ENCODE measurements at places on chromosomes 7 and 10. TPM values are rescaled to one million over a fixed set of nuclear protein-coding genes. Genes with fewer than 3 reads are reported as not detected.

Gene PRXL2A
- 26.4 TPM for total RNA-seq

Gene UCMA
- not detected for total RNA-seq

DNA sequence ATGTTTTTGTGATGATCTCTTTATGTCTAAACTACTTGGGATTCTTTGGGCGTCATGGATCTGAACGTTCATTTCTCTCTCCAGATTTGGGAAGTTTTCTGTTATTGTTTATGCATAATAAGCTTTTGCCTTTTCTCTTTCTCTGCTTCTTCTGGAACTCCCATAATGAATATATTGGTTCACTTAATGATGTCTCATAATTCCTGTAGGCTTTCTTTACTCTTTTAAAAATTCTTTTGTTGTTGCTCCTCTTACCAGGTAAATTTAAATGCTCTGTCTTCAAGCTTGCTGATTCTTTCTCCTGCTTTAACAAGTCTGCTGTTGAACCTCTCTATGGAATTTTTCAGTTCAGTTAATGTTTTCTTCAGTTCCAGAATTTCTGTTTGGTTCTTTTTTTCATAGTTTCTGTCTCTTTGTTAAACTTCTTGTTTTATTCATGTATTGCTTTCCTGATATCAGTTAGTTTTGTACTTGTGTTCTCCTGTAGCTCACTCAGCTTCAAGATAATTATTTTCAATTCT, 317.5 kb downstream of the PLXDC2 start:
- ATAC-seq = no peak

DNA sequence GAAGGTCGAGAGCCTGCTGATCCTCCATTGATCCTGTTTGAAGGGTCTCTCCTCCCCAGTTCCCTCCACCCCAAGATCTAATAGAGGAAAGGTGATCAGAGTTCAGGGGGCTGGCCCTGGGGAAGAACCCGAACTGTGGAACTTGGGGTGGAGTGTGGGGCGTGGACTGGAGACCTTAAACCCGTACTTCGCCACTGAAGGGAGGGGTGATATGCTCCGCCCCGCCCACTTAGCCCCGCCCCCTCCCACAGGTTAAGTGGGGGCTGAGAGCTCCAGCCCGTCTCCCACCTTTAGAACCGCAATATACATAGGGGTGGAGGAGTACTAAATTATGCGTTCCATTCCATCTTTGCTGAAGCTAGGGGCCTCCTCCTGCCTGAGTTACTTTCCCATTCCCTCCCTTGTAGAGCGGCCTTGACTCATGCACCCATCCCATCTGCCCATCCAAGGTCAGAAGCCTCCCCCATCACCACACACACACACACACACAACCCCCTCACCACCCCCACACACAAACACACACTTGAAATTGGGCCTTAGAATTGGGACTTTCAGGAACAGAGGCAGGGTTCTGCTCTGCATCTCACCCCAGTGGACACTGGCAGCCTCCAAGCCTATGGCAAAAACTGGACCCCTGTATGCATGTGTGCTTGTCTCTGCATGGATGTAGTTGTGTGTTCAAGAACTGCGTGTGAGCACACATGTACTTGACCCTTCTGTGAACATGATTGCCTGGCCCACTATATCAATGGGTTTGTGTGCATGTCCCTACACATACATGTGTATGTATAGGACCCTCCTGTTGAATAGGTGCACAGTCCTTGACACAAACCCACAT, 991 bp downstream of the SEMA4G start:
- ATAC-seq = no peak

DNA sequence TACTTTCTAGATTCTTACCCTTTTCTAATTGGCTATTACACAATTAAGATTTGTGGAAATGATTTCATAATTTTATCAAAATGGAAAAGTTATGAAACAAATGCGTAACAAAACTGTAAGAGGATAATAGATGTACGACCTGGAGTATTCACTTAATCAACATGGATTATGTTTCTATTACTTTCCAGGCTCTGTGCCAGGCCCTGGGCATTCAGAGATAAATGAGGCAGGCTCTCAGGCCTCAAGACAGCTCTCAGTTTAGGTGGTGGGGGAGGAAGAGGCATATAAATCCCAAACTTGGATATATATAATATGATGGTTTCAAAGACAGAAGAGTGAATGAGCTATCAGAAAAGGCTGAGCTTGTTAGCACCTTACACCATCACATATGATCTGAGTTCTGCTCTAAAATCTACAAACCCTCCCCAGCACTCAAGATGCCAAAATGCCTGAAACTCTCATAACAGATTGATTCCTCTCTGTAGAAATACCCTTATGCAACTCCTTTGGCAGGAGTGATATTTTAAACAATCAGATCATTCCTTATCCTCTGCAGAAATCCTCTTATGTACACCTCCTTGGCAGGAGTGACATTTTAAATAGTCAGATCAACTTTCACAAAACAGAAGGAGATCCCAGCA, 42.5 kb downstream of the ACBD5 start:
- ATAC-seq = no peak

DNA sequence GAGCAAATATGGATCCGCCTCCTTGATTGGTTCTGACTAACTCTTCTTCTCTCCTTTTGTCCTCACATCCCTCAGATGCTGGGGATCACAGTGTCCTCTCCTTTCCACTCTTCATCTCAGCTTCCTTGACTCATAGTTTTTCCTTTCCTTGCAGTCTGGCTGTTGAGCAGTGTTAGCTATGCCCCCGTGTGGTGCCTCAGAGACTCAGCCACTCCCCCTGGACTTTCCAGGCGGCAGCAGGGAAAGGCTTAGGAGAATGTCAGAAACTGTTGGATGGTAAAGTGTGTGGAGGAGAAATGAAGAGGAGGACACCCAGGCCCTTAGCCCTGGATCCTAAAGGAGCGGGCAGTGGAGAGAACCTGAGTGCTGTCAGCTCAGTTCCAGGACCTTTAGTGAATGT, 267.5 kb downstream of the CELF2 start:
- ATAC-seq = no peak

Gene CHST12
- 15.4 TPM for total RNA-seq

DNA sequence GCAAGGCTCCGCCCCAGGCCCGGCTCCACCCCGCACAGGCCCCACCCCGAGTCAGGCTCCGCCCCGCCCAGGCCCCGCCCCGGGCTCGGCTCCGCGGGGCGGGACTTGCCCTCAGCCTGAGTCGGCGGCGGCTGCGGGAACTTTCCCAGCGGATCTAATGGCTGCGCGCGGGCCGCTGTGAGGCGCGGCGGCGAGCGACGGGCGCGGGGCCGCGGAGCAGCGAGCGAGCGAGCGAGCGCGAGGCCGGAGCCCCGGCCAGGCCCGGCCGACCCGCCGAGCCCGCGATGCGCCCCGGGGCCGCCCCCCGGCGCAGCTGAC, at the start of gene INPP5A:
INPP5A (plus strand) TSS at position 104 of the 318 bp plus-strand sequence. CDS start 310 bp downstream, outside the sequence.
- ATAC-seq = no peak

Gene FAM25A
- total RNA-seq = not detected

DNA sequence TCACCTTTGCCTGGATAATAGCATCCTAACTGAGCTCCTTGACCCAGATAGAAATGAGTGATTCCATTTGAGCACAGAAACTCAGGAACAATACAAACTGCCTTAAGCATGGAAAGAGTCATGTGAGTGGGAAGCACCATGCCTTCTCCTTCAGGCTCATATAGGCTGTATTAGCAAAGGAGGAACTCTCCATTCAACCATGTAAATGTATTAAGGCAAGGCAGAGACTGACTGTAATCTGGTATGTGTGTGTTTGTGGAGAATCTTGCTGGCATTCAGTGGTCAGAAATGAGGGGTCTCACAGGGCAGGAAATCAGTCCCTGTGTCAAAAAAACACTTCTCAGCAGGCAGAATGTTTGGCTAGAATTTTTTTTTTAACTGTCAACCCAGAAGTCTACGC, 40.2 kb downstream of the COA1 start:
- ATAC-seq = no peak

DNA sequence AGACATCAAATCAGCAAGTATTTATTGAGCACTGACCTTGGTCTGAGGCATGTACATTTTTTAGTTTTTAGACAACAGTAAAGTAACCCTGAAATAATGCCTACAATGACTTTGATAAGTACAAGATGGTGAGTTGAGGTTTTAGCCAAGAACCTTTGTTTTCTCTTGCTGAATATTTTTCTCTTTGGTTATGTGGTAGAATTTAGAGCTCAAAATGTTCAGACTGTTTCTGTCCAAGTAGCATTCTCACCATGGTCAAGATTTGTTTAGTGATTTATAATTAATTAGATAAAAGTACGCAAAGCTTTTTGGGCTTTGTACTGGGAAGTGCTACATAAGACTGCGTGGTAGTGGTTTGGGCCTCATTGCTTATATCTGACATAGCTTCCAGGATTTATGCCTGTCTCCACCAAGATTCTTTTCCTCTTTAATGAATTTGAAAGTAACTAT, 102.4 kb downstream of the KAT6B start:
- peak; percentile 37 for ATAC-seq

- ATAC-seq = no peak
These were observed 92.0 kb downstream of the ZFAND4 start for GRCh38 chr10:45580371-45581215.

DNA sequence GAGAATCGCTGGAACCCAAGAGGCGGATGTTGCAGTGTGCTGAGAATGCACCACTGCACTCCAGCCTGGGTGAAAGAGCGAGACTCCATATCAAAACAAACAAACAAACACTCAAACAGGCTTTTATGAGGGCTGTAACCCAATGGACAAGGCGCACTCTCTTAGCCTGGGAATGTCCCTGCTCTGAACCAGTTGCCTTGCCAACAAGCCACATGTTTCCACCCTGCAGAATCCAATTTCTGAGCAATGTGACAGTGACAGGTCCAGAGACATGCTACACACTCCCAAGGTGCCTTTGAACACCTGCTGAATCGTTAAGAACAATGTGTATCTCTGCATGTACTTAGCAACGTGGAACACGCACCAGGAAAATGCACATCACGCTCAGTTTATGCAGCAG, 186.8 kb upstream of the AUTS2 start:
- no peak for ATAC-seq

- no peak for ATAC-seq
These were observed 92.6 kb downstream of the MLLT10 start for GRCh38 chr10:21626457-21627161.

DNA sequence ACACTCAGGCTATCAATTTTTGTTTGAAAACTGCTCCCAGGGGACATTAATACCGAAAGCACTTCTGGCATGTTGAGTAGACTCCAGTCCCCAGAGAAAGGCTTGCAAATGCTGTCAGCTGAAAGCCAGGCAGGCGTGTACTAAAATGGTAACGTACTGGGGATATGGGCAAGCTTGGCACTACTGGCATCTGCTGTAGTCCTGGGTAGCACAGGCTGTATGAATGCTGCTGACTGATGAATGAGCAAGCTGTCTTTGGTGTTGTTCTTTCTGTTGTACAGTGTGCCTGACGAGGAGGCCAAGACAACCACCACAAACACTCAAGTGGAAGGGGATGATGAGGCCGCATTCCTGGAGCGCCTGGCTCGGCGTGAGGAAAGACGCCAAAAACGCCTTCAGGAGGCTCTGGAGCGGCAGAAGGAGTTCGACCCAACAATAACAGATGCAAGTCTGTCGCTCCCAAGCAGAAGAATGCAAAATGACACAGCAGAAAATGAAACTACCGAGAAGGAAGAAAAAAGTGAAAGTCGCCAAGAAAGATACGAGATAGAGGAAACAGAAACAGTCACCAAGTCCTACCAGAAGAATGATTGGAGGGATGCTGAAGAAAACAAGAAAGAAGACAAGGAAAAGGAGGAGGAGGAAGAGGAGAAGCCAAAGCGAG, 53.5 kb upstream of the AGBL3 start:
- ATAC-seq = peak; percentile 90

Gene COBL
- 59.7 TPM for total RNA-seq

Gene ZFAND4
- total RNA-seq = 13.7 TPM

- ATAC-seq = no peak
These were observed 349.9 kb upstream of the NFE2L3 start for GRCh38 chr7:25802057-25802456.

DNA sequence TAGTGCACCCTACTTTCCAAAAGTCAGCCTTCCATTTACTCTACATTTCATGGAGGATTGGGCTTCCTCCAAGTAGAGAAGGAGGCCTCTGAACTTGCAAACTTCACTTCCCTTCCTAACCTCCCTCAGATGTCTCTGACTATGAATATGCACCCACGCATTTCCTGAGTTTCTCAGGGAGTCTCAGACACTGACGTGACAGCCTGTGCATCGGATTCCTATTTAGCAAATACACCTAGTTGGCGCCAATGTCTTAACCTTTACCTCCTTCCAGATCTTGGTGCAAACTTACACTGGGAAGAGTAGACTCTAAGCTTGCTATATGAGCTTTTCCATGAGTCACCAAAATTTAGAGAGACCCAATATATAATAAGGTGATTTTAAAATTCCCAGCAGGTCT, 920.1 kb upstream of the AUTS2 start:
- no peak for ATAC-seq

Gene SAP25
- total RNA-seq = 5.6 TPM

- no peak for ATAC-seq
These were observed 29.8 kb downstream of the GPRIN2 start for GRCh38 chr10:46526682-46527038.

Gene MYL10
- total RNA-seq = not detected

Gene SPDYE9
- not detected for total RNA-seq

DNA sequence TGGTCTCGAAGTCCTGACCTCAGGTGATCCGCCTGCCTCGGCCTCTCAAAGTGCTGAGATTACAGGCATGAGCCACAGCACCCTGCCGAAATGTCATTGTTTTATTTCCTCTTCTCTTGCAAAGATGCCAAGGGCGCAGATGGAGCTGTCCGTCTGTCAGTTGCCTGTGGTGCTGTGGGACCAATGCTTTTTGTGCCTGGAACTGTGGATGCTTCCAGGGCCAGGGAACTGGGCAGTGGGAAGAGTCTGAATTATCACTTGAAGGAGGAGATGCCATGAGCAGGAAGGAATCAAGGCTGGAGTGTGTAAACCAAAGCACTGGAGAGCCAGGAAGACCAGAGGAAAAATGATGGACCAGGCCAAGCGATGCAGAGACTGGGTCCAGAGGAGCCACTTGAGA, 459.9 kb downstream of the GALNT17 start:
- no peak for ATAC-seq

GRCh38 chr10:45375101-45375500, 1.1 kb downstream of the ALOX5 start:
- no peak for ATAC-seq

- ATAC-seq = no peak
These were observed 67.8 kb downstream of the TAF3 start for GRCh38 chr10:7886056-7886455.

Gene ZNF804B
- not detected for total RNA-seq

GRCh38 chr10:91796331-91797047, 1.7 kb upstream of the TNKS2 start:
- ATAC-seq = no peak

DNA sequence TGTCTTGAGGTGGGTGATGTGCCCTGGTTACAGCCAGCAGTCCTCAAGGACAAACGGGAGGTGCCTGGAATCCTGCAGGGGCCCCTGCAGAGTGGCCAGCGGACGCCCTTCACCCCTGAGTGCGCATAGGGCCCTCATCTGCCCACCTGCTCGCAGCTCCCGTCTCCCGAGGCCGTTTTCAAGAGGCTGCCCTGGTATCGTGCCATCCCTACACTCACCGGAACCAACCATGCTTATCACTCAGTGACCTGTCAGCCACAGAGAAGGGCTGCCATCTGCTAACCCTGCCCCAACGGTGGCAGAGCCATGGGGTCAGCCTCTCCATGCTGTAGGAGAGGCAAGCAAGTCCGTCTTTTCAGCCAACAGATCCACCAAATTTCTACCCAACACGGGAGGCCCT, 122.0 kb downstream of the FAM53B start:
- no peak for ATAC-seq
